ENCODE measurements at places on chromosomes 12 and 14. TPM values are rescaled to one million over a fixed set of nuclear protein-coding genes. Genes with fewer than 3 reads are reported as not detected.

DNA sequence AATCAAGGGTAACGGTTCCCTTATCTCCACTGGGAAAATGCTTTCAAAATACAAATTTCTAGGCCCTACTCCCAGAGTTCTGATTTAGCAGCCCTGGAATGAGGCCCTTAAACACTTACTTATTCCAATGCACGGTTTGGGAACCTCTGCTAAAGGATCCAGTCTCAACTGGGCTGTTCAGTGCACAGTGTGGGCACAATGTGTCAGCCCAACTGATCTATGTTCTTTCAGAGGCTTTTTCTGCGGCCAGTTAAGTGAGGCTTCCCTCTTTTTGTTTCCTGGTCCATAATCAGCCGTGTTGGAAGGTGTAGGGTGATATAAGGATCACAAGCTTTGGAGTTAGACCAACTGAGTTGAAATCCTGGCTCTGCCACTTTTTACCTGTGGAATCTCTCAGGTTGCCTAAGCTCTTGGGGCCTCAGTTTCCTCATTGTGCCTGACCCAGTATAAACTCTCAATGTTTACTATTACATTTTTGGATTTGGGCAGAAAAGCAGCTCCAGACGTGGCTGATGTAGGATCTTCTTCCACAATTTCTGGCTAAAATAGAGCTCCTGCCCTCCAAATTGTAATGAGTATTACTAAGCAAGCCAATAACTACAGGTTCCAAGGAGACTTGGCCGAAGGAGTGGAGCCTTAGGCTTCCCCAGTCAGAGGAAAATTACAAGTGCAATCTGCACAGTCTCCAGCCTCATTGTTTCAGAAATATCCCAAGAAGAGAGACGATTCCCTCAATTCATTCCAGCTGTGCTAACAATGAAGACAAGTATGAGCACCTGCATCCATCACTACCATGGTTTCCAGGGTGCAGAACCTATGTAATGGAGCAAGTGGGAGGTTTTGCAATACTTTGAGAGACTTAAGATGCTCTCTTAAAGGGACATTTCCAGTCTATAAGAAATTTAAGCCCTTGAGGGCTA, 2.3 kb upstream of the ANGEL1 start:
- DNase-seq: no peak

DNA sequence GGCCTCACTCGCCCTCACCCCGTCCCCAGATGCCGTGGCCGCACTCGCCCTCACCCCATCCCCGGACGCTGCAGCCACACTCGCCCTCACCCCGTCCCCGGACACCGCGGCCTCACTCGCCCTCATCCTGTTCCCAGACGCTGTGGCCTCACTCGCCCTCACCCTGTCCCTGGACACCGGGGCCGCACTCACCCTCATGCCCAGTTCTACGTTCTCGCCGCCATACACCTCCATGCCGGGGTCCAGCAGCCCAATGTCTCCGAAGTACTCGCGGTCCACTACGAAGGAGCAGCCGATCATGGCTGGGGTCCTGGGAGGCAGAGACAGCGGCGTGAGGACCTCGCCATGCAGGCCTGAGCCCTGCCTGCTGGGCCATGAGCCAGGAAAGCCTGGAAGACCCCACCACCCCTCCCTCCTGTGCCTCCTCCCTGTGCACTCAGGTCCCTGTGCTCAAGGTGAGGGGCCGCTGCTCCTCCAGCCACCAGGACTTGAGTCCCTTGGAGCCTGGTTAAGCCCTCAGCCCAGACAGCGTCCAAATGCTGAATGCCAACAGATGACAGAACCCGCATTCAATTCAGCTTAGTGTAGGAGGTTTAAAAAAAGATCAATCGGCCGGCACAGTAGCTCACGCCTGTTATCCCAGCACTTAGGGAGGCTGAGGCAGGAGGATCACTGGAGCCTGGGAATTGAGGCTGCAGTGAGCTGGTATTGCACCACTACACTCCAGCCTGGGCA, 81.5 kb downstream of the GALNT9 start:
- DNase-seq: no peak

DNA sequence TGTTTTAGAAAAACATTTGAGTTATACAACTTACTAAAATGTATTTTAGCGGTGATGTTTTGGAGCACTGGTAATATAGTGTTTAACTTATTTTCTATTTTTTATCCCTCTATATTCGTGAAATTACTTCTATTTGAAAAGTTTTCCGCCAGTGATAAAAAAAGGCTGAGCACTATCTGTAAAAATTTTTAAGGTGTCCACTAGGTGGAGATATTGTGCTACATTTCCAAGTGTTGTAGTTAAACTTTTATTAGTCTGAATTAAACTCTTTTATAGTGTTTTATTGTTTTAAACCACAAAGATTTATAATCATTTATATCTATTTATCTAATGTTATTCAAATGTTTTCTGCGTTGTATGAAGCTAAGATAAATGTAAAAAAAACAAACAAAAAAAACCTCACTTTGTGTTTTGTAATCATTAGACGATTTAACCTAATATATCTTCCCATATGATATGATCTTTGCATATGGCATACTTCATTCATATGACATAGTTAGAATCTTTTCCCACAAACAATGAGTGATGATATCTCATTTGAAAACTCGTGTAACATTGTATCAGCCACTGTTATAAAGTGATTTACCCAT, 11.8 kb downstream of the ALG10B start:
- peak; percentile 8 for DNase-seq

DNA sequence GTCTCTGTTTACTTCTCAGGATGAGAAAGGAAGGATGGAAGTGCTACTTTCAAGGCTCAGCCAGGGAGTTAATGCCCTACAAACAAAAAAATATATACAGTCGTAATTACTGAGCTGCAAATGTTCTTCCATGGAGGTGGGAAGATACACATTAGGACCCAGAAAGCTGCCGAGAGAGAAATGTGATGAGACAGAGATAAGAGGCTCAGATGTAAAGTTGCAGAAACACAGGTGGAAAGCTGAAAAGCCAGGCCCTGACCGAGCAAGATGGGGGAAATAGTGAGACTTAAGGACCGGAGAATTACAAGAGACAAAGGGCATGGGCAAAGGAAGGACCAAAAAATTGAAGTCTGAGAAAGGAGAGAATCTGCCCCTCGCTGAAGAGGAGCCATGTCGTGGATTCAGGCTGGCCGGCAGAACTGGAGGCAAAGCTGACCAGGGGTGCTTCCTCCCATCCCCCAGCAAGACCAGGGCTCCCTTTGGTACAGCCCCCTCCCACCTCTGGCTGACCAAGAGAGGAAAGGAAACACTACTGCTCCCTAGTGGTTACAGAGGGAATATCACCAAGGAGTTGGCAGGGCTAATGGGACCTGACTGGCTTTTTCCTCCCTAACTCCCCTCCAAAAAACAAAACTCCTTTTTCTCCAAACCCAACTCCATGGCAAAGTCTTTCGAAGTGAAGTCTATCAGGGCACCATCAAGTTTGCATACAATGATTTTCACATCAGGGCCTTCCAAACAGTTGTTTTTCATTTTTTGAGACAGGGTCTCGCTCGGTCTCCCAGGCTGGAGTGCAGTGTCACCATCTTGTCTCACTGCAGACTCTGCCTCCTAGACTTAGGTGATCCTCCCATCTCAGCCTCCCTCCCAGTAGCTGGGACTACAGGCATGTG, 12.1 kb downstream of the ZFHX2 start:
- peak; percentile 46 for DNase-seq

GRCh38 chr14:101598159-101598558, 36.9 kb downstream of the DIO3 start:
- no peak for DNase-seq

PSMC1 gene
- 75.5 TPM for total RNA-seq

GRCh38 chr14:73744175-73744867, 30.1 kb upstream of the PNMA1 start:
- no peak for DNase-seq

SLC10A1 gene
- total RNA-seq: not detected

Measured in fibroblast of lung (primary cell).